ENCODE measurements at places on chromosomes 2 and 18. TPM values are rescaled to one million over a fixed set of nuclear protein-coding genes. Genes with fewer than 3 reads are reported as not detected.

Gene ITGA4
- total RNA-seq = 9.0 TPM

Gene HOXD10
- total RNA-seq = not detected

Gene ATIC
- total RNA-seq = 17.7 TPM

- DNase-seq = no peak
Observed at GRCh38 chr18:61833978-61834377, 58.8 kb downstream of the RNF152 start.

DNA sequence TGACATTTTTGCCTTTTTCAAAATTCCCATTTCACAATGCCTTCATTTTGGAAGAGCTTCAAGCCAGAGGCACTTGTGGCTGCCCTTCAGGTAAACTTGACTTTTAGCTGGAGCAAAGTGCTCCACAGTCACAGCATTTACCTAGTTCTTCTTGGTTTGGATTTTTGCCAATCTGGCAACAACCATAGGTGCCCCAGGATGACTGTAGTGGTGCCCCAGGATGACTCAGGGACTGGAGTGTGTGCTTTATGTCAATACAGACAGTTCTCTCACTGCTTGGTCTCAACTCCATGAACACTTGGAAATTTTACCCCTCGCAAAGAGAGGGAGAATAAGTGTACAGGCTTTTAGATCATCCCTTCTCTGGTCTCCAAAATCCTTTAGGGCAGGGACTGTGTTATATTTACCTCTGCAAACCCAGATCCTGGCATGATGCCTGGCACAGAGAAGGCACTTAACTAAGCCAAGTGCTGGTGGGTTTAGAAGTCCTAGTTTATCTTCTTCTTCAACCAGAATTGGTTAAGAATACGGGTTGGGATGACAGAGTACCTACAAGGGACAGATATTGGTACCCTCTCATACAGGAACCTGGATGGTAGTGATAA lies 15.3 kb upstream of the PTPN4 start:
- no peak for DNase-seq

Data from osteoblast (primary cell).